ENCODE measurements at places on chromosomes 7 and 10. TPM values are rescaled to one million over a fixed set of nuclear protein-coding genes. Genes with fewer than 3 reads are reported as not detected.
A peak's percentile ranks its signal among the peaks of the same experiment; 100 is the strongest.

Gene SKIDA1
- 2.2 TPM for polyA plus RNA-seq

Gene DNAH11
- polyA plus RNA-seq, result 0.13 TPM

Gene GCK
- polyA plus RNA-seq, result 7.1 TPM

Gene ANKRD2
- 24.2 TPM for polyA plus RNA-seq

- DNase-seq, result no peak
Observed at GRCh38 chr7:146355216-146355615, 238.6 kb downstream of the CNTNAP2 start.

DNA sequence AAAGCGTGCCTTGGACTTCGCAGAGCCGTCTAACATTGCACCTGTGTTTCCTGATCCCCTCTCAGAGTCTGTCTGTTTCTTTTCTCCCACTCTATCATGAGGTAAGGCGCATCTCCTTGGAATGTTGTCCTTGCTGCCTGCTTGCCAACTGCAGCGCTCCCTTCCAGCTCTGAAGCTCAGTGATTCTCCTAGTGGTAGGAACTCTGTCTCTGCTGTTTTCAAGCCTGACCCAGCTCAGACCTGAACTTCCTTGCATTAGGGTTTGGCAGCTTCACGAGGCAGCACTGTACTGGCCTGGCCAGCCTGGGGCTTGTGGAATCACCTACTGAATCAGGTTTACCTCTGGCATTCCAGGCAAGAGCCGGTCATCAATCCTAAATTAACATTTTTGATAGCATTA lies 123.9 kb downstream of the CREB5 start:
- peak; percentile 59 for DNase-seq

GRCh38 chr10:91287276-91287675 lies 66.8 kb downstream of the PCGF5 start:
- DNase-seq, result no peak

- DNase-seq, result no peak
Observed at GRCh38 chr7:150358433-150358832, 10.2 kb upstream of the REPIN1 start.

GRCh38 chr7:97351488-97351887 lies 234.0 kb downstream of the SDHAF3 start:
- DNase-seq, result no peak

DNA sequence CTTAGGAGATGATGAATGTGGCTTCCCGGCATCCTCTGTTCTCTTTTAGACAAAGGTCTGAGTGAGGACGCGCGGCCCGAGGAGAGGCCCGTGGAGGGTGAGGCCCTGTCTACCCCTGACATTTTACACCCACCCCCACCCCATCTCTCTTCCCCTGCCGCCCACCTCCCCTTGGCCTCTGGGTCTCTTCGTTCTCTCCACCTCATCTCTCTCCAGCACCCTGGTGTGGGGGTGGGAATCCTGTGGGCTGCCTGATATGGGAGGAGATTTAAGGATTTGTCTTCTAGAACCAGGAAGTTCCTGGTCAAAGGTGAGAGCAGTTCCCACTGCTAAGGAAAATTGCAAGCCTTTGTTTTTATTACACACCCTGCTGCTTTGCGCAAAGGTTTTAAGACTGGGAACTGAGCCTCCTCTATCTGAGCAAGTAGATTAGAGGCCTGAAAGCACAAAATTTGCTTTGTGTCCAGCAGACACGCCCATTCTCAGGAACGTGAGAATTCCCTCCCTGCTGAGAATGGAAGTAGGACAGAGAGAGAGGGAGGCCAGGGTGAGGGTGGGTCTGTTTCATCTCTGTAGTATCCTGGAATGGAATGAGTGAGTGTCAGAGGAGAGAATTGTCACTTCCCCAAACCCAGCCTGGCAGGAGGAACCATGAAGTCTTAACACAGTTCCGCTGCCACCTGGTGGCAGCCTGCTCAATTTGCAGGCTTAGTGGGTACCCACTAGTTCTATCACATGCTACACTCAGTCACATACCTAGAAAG lies 91.2 kb downstream of the GTF2IRD1 start:
- no peak for DNase-seq

DNA sequence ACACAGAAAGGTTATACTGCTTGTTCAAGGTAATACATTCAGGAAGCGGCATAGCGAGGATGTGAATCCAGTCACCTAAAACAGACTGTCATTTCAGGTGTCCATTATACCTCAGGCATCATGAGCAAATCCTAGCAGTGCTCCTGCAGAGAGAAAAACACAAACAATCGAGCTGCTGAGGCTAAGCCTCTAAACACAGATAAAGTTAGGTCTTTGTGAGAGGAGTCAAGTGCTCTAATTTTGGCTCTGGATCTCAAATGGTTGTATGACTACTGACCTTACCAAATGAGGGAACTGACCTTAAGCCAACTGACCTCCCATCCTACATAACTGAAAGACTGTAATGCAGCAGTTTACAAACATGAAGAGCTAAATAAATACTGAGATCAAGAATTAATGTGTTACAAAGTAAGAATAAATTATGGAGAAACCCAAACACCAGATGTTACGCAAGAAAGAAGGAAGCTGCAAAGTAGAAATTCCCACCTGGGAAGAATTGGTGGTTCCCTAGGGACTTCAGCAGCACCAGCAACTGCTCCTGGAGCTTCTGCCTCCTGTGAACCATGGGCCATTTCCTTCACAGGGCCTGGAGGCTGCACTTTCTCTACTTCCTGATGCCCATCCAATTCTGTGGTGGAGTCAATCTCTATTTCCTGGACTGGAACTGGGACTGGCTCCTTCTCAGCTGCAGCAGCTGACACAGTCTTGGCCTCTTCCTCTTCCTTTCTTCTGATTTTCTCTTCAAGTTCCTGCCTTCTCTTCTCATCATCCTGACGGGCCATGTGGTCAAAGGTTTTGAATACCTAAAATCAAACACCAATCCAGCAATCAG lies 5.8 kb downstream of the NUDCD3 start:
- no peak for DNase-seq

DNA sequence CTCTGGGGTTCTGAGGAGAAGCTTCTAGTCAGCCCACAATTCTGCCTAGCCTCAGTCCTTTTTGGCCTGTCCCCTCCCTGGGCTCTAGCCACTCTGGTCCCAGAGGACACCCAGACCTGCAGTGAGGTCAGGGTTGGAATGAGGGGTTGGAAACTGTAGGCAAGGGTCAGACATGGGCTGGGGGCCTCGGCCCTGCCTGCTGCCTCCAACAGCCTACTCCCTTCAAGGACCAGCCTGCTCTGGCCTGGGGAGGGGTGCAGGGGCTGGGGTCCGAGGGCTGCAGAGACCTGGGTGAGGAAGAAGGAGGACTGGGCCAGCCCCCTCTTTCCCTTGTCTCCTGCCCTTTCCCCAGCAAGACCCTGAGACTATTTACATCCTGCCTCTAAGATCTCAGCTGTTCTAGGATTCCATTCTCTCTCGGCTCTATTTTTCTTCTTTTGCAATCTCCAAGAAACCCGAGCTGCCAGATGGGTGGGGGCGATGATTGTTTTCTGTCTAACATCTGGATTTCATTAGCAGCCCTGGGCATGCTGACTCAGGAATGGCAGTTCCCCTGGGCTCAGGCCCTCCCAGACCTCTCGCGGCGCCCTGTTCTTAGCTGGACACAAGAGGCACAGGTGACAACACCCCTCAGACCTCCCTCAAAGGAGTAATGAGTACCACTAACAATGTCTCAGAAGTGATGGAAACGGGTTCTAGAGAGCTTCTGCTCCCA lies 23.1 kb downstream of the ZCCHC24 start:
- DNase-seq, result no peak

DNA sequence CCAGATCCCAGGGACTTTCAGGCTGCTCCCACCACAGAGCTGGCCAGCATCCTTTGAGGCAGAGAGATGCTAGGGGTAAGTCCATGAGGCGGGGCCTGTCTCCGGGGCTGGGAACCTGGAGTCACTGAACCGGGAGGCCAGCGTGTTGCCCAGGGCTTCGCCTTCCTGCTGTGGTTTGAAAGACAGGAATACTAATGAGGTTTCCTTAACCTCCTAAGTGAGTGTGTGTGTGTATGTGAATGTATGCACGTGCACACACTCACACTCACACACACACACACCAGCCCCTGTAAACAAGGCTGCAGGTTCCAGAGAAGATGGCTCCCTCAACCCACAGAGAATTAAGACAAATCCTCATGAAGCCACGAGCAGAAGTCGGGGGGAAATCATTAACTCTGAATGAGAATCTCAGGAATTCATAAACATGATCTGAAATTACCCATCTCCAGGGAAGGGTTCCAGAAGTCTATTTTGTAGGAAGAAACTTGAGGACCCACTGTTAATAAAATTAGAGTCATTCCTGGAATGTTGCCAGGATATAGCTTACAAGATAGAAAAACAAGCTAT lies 20.3 kb upstream of the PFKP start:
- DNase-seq, result no peak
